ENCODE measurements at places on chromosomes 16 and 17.

GRCh38 chr17:14320734-14321475 is 20.0 kb downstream of the HS3ST3B1 start:
- DNase-seq, result no peak

DNA sequence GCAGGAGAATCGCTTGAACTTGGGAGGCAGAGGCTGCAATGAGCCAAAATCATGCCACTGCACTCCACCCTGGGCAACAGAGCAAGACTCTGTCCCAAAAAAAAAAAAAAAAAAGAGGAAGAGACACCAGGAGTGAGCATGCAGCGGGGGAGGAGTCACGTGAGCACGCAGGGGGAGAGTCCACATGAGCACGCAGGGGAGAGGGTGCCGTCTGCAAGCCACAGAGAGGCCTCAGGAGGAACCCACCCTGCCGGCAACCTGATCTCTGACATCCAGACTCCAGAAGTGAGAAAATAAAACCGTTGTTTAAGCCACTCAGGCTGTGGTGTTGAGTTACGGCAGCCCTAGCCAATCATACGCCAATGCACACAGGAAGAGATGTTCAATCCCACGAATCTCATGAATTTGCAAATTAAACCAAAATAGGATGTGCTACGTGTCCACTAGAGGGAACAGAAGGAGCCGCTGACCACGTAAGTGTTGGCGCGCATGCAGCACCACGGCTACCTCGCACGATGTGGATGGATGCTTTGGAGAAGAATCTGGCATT is 42.2 kb downstream of the CCDC57 start:
- DNase-seq, result no peak

DNA sequence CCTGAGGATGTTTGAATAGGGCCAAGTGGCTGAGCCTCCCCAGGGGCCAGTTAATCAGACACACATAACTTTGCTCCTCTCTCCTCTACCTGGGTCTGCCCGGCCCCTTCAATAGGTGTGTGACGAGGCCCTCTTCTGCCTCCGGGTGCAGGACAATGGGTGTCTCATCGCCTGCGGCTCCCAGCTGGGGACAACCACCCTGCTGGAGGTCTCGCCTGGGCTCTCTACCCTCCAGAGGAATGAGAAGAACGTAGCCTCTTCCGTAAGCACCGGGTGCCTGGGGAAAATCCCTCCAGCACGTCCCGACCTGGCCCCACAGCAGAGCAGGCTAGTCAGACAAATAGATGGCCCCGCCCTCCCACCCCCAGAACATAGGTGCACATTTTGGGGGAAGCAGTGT is 16.1 kb upstream of the KIF19 start:
- no peak for DNase-seq

- no peak for DNase-seq
Measured at GRCh38 chr17:4900231-4901107, 1.1 kb downstream of the C17orf107 start.

DNA sequence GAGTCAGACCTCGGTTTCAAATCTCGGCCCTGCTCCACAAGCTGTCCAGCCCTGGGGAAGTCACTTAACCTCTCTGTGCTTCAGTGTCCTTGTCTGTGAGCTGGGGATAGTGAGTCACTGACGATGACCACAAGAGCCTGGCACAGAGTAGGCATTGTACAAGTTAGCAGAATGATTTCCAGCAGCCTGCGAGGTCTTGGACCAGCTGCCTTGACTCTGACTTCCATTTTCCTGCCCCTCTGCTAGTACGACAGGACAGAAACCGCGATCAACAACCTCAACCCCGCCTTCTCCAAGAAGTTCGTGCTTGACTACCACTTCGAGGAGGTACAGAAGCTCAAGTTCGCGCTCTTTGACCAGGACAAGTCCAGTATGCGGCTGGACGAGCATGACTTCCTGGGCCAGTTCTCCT is 20.7 kb downstream of the CPNE2 start:
- DNase-seq, result no peak

DNA sequence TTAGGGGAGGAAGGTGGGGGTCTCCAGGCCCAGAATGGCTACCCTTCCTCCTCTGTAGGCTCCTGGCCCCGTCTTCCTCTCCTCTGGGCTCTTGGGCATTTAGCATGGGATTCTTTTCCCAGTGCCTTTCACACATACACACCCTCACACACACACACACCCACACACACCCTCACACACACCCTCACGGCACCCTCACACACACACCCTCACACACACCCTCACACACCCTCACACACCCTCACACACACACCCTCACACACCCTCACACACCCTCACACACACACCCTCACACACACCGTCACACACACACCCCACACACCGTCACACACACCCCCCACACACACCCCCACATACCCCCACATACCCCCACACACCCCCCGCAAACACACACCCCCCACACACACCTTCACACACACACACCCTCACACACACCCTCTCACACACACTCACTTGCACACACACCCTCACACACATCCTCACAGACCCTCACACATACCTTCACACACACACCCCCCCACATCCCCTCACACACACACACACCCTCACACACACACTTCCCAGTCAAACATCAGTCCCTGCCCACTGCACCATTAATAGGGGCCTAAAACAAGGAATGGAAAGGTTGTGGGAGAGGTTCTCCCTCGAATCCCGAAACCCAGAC is 845 bp downstream of the SGCA start:
- no peak for DNase-seq

DNA sequence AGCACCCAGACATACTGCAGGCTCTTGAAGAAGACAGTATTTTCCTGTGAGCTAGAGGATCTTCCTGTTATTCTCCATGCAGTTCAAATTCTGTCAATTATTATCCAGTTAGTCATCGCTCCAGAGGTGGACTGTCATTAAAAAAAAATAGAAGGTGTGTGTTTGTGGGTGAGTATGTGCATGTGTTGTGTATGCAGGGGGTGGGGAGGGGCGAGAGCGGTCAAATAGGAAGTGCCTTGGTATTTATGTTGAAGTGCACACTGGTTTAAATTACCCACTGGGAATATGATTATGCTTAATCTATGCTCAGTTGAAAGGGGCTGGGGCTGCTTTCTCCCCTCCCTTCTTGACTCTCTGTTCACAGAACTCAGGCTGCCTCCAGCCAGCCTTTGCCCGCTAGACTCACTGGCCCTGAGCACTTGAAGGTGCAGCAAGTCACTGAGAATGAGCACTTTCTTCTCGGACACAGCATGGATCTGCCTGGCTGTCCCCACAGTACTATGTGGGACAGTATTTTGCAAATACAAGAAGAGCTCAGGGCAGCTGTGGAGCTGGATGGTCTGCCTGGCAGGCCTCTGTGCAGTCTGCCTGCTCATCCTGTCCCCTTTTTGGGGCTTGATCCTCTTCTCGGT is at the start of gene HSD17B2:
Gene HSD17B2 (plus strand): TSS at position 273 of the 632 bp plus-strand sequence. CDS start 172 bp downstream, at position 445.
- no peak for DNase-seq

GRCh38 chr16:35510701-35511100 is 2051.3 kb downstream of the TP53TG3F start:
- no peak for DNase-seq

GRCh38 chr16:28543072-28543471 is 4.3 kb upstream of the NUPR1 start:
- DNase-seq, result no peak

- no peak for DNase-seq
Measured at GRCh38 chr16:27085182-27085581, 18.5 kb downstream of the C16orf82 start.

DNA sequence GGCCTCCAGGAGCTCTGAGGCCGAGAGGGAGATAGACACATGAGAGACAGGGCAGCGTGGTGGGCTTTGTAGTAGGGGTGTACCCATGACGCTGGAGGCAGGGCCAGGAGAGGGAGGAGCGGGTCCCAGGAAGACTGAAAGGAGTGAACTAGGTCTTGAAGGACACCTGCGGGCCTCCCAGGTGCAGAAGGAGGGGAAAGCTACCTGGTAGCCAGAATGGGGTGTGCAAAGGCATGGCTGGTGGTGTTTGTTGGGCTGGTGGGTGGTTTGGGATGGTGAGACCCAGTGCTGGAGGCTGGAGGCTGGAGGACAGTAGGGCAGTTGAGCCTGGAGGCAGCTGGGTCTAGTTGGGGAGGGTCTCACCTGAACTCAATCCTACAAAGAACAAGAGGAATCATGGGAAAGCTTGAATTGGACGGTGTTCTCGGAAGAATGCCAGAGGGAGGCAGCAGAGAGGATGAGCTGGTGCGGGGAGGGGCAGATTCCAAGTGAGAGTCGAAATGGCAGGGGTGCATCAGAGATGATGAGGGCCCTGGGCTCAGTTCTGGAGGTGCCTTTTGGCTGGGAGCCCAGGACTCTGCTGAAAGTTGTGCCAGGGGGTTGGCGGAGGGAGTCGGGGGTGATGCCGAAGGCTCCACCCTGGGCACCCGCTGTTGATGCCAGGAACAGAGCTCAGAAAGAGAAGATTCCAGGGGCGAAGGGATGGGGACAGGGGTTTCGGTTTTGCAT is 21.2 kb downstream of the C1QTNF1 start:
- no peak for DNase-seq

DNA sequence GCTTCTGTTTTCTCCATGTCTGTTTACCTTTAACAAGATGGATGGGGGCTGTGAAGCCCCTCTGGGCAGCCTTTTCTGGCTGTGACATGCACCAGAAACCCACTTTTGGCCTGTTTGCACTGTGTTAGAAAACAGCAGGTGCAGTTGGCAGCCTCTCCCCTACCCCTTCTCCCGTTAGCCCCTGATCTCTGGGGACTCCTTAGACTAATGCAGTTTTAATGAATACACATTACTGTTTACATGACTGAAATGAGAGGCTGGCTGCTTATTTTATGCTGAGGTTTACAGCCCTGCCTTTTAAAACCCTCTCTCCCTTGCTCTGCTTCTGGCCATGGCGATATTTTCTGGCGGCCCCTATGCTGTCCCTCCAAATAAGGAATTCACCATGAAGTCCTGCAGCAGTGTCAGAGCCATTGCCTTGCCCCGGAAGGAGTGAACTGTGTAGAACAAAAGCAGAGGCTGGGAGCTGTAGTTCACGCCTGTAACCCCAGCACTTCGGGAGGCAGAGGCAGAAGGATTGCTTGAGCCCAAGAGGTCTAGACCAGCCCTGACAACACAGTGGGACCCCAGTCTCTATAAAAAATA is 79.3 kb downstream of the PRKCB start:
- no peak for DNase-seq

GRCh38 chr17:9576521-9577372 is at the start of gene CFAP52:
Gene CFAP52 (plus strand): TSS chr17:9576642. CDS start chr17:9576696, 54 bp downstream.
- peak; percentile 62 for DNase-seq

DNA sequence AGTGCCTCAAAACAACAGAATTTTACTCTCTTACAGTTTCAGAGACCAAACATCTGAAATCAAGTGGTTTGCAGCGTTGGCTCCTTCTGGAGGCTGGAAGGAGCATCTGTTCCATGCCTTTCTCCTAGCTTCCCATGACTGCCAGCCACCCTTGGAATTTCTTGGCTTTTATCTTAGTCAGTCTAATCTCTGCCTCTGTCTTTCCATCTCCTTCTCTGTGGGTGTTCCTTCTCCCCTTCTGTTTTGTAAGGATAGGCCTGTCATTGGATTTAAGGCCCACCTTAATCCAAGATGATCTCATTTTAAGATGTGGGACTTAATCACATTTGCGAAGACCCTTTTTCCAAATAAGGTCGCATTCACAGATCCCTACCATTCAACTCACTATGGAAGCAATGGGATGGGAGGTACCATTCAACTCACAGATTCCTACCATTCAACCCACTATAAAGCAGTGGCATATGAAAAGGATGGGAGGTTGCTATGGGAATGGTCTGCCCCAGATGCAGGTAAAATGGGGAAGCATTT is 321.8 kb downstream of the WWOX start:
- DNase-seq, result no peak

DNA sequence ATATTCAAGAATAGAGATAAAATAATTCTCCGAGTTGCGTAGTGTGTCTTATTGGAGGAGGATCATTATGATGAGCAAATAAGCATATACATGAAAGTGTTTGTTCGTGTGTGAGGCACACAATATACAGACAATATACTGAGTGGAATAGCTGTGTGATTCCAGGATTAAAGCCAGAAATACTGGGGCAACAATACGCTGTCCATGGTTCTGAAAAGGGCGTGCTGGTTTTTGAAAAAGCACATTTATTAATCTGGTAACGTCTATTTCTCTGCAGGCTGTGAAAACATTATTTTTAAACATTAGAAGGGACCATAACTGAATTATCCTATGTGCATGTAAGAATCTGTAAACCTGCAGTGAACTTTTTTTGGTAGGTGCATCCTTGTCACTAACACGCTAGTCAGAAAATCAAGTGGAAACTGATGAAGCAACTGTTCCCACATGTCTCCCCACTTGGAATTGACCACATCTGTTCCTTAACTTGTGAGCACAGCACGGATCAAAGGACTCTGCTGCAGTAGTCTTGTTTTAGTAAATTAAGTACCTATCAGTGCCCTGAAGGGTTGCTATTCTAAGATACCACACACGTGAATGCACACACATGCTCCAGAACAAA is 346.0 kb downstream of the GRIN2A start:
- DNase-seq, result no peak

- peak; percentile 42 for DNase-seq
Measured at GRCh38 chr17:16419929-16420271, 4.5 kb downstream of the TRPV2 start.

DNA sequence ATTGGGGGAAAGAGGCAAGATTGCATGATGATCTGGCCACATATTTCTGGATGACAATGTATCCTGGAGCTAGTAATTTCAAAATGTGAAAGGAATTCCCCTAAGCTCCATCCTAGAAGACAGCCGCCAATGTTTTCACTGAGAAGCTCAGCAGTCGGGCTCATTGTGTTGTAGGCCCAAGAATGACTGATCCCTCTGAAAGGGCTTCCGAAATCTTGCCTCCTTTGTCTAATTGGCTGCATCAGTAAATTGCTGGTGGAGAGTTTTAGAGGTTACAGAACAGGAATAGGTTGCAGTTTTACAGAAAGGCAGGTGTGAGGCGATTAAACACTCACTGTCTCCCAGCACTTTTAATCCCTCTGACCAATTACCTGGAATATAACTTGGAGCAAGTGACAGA is 464.1 kb upstream of the SALL1 start:
- DNase-seq, result no peak

GRCh38 chr16:56038564-56039098 is 152.7 kb upstream of the GNAO1 start:
- no peak for DNase-seq

DNA sequence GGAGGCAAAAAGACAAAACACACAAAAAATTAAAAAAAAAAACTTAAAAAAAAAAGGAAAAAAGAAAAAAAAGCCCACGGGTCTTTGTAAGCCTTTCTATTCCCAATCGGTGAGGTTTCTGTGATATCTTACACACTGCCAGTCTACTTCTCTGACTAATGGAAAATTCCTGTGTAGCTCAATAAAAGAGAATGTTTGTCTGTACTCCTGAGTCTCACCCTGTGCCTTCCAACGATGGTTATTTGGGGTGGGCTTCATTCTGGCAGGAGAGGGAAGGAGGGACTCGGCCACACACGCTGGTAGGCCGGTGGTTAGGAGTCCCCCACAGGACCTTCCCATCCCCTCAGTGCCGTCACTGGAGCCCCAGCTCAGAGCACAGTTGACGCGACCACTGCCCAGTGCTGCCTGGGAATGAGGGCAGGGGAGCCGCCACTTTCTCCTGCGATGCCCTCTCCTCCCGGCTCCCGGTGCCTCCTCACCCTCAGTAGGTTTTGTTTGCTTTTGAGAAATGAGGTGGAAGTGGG is 68.0 kb downstream of the AMFR start:
- DNase-seq, result no peak

- no peak for DNase-seq
Measured at GRCh38 chr16:48137822-48138221, 18.0 kb downstream of the ABCC12 start.
